HepG2 (cell line): ENCODE measurements at places on chromosomes 2 and 18. TPM values are rescaled to one million over a fixed set of nuclear protein-coding genes. Genes with fewer than 3 reads are reported as not detected.

CHST10 gene
- 8.5 and 14.2 TPM in 2 replicates for total RNA-seq

DNA sequence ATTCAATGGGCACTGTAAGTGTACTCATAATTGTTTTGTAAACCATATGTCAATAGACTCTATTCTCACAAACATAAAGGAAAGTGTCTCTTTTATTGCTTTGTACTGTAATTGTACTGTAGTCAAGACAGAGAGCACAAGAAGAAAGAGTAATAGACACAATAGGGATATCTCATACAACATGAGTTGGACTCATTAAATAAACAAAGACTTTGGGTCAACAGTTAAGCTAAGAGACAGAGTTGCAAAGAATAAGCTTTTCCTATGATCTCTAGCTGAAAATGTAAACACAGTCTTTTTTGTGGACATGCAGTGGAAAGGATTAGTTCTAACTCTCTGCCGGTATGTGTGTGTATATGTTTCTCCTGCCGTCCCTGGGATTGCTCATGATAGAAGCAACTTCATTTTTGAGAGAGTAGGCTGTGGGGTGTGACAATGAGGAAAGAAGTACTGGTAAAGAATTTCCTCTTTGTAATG lies 13.9 kb upstream of the KYNU start:
- DNase-seq: peak; percentile 98

DNA sequence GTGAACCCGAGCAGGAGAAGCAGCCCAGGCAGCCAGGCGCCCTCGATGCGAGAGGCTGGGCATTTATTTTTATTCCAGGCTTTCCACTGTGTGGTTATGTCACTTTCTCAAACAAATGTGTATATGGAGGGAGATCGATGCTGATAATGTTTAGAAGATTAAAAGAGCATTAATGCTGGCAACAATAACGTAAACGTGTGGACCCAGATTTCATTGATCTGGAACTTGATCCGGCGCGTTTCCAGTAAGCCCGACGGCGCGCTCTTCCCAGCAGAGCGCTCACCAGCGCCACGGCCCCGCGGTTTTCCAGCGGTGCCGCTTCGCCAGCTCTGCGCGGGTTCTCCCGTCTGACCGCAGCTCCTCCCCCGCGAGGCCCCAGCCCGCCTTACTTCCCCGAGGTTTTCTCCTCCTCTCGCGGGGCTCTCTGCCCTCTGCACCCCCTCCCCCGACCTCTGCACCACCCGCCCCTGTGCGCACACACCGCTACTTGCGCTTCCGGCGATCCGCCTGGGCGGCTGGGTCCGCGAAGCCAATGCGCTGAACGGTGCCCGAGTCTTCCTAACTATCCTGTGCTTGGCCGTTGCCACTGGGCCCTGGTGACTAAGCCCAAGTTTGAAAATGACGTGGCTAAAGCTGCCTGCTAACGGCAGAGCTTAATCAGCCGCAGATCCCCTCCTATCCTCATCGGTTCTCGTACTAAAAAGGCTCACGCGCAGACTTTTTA lies 6.1 kb downstream of the ONECUT2 start:
- DNase-seq: no peak

- DNase-seq: no peak
These were observed 105.6 kb downstream of the FEZ2 start for GRCh38 chr2:36492216-36492945.

GRCh38 chr2:109062859-109063700 lies 65.9 kb upstream of the SH3RF3 start:
- DNase-seq: no peak

FOXD4L1 gene
- total RNA-seq: 0.14 and 0.29 TPM in 2 replicates

GRCh38 chr2:75522543-75523312 lies 38.0 kb downstream of the EVA1A start:
- DNase-seq: peak; percentile 99
